Activated T-cell treated with anti-CD3 and anti-CD28 coated beads for 4 hours (primary cell): ENCODE measurements at places on chromosomes 13 and 19.

GRCh38 chr13:83796364-83796763 lies 85.9 kb downstream of the SLITRK1 start:
- no peak for DNase-seq

GRCh38 chr19:47469719-47470118 lies 2.0 kb downstream of the SLC8A2 start:
- no peak for DNase-seq

DNA sequence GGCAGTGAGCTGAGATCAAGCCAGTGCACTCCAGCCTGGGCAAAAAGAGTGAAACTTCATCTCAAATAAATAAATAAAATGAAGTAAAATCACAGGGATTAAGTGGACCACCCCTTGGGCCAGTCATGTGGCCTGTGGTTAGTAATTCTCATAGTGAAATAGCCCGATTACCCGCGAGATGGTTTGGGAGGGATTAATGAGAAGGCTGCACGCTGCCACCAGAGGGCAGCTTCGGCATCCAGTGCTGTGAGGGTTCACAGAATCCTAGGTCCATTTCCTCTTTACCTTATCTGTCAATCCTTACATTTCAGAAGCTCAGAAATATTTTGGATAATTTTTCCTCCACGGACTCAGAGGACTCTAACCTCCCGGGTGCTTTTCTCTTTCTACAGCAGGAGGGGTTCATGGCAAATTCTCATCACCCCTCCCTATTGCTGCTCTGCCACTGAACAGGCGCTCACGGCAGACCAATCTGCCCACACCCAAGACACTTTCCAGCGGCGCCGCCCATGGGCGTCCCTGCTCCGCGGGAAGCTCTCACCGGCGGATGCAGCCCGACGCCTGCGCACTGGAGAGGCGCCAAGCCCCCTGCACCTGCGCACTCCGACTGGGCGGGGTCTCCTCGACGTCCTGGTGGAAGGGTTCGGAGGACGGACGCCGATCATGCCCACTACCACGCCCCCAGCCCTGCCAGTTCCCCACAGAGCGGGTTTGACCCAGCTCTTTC lies 11.0 kb downstream of the ZNF835 start:
- no peak for DNase-seq

- DNase-seq = no peak
These were observed 58.7 kb downstream of the DPY19L3 start for GRCh38 chr19:32464279-32464678.

- DNase-seq = no peak
These were observed 16.9 kb downstream of the ZSCAN5C start for GRCh38 chr19:56218961-56219360.

DNA sequence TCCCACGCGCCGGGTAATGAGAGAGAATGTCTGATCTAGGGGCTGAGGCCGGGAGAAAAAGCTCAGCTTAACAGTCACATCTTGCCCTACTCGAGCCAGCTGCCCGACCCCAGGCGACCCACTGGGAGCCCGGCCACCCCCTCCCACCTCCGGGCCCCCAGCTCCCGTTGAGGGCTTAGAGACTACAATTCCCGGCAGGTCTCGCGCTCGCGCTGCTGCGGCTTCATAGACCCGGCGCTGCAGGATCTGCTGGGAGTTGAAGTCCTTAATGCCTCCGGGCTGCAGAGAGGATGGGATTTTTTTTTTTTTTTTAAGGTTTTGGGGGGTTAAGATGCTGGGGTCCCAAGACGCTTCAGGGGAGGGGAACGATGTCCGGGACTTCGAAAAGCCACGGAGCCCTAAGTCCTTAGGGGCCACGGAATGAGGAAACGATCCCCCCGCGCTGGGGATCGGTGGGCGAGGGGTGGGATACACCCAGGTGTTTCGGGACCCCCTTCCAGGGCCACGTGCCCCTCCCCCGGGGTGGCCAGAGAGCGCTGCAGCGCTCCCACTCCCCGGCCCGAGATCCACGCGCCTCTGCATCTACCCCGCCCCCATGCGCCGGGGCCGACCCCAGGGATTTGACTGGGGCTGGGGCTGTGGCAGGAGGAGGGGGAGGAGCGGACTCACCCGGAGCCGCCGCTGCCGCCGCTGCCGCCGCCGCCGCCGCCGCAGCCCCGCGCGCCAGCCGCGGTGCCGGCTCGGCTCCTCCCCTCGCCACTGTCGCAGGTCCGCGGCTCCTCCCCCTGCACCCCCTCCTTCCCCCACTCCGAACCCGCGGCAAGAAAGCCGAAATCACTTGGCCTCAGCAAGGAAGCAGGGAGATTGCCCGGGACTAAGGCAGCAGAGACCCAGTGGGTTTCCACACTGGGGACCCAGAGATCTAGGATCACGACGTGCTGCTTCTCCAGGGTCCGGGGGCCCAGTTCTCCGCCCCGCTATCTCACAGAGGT lies at the start of gene SYT3:
TSS of gene SYT3 (minus strand) at position 761 of the 992 bp plus-strand sequence. CDS start 2,470 bp downstream, outside the sequence.
- peak; percentile 19 for DNase-seq

DNA sequence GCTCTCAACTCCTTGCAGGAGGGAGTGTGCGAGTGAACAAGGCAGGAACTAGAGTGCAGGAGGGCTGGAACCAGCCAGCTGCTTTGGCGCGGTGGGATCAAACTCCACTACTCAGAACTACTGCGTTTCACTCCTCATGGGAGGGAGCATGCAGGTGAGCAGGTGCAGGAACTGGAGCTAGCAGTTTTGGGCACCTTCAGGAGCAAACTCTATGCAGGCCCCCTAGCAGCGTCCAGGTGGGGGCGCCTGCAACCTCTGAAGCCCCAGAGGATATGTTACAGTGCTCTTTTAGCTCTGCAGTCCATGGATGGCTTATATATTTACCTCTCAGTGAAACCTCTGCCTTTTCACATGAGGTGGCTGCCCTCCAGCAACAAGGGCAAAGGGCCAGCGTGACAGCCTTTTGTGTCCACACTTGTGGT lies 1303.4 kb downstream of the PCDH9 start:
- DNase-seq = no peak

DNA sequence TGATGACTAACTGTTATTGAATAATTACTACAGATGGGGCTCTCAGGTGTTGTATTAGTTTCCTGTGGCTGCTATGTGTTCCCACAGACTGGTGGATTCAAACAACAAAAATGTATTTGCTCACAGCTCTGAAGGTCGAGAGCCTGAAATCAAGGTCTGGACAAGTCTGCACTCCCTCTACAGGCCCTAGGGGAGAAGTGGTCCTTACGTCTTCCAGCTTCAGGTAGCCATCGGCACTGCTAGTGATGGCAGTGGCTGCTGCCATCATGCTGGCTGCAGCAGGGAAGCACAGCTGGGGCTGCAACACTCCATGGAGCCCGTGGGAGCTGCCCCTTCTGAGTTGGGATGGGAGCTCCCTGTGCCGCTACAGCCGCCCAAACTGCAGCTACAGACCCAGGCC lies 1.9 kb downstream of the TEX26 start:
- DNase-seq = no peak

DNA sequence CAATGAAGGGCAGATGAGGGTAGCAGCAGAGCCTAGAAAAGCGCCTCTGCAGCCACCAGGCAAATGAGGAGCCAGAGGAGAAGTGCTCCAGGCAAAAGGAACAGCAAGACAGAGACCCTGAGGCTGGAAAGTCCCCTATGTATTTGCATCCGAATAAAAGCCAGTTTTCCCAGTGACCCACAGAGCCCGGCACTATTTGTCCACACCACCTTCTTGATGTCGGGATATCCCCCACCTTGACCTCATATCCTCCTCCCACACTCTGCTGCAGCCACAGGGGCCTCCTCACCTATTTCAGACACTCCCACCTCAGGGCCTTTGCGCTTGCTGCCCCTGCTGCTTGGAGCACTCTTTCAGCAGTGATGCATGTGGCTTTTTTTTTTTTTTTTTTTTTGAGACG lies 6.6 kb downstream of the ATG4D start:
- no peak for DNase-seq

GRCh38 chr13:98994896-98995295 lies 17.0 kb upstream of the DOCK9 start:
- DNase-seq = no peak

DNA sequence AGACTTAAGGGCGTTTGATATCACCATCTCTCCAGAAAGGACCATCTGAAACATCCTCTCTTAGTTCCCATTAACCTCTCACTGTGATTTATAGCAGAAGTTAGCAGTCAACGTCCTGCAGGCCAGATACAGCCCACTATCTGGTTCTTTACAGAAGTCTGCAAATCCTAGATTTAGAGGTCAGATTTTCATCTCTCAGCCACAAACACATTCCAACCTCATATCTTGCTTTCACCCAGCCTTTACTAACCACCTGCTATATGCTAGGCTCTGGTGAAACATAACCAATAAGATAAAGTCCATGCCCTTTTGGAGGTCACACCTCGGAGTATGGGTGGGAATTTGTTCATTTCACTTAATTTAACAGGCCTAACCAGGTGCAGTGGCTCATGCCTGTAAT lies 76.8 kb upstream of the CACNA1A start:
- DNase-seq = no peak

DNA sequence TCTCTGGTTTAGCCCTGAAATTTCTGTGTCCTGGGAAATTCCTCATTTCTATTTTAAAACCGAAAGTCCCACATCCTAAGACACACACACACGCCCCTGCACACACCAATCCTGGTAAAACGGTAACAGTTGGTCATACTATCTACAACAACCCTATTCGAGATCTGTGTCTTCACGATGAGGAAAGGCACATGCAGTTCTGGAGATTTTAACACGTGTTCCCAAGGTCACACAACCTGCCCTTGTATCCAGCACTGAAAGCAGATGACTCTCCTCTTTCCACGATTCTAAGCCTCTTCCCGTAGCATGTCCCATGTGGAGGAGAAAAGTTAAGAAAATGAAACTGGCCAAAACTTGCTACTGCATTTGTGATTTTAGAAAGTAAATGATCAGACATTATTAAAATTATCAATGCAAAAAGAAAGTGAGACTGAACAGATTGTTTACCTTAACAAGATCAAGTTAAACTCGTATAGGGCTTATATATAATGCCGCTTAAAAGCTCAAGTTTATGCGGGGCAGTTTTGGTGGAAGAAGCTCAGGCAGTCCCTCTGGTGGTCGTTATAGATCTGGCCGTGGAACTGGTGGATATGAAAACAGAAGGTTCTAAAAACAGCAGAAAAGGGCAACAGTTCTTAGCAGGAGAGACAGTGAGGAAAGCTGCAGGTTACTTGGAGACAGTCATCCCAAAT lies 32.7 kb downstream of the VSTM1 start:
- DNase-seq = no peak

DNA sequence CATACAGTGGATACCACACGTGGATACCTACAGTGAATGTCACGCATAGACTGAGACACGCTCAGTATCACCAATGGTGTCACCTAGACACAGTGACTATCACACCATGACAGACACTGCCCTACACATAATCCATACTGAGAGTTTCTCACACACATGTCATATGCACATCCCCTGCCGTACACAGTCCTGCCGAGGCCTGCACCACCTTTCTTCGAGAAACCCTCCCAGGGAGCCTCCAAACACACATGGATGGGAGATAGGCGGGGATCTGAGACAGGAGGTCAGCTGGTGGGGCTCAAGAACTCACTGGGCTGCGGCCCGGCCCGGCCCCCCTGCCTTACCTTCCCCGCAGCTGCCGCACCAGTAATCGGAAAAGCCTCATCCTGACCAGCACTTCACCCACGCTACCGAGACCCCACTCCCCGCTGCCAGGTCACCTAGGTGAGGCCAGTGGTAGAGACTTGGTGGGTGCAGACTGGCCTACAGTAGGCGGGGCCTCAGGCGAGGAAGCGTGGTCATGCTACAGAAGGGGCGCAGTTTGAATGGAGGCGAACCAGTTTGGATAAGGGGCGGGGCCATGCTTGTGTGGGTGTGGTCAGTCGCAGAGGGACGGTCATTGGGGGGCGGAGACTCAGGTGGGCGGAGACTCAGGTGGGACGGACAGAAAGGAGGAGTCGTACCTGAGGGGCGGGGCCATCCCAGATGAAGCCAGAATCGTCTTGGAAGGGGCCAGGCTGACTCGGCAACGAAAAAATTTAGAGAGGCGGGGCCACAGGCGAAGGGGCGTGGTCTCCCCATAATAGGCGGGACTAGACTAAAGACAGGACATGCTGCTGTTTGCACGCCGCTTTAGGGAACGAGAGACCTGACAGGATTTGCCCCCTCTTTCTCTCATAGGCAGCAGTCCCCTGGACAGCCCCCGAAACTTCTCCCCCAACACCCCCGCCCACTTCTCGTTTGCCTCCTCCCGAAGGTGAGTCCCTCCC lies 2.1 kb downstream of the MAST1 start:
- DNase-seq = no peak

DNA sequence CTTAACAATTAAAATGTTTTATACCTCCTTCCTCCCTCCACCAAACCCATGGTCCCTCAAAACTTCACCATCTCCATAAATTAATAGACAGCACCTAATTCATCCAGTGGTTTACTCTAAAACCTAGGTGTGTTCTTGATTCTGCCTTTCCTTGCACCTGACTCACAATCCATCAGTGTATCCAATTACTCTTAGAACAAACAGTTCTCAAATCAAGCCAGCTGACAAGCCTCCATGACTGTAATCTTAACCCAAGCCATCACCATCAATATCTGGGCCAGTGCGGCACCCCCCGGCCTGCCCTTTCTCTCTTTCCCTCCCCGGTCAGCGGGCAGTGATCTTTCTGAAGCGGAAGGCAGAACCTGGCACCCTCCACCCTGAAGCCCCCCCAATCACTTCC lies 75.6 kb downstream of the TNFRSF19 start:
- DNase-seq = no peak

DNA sequence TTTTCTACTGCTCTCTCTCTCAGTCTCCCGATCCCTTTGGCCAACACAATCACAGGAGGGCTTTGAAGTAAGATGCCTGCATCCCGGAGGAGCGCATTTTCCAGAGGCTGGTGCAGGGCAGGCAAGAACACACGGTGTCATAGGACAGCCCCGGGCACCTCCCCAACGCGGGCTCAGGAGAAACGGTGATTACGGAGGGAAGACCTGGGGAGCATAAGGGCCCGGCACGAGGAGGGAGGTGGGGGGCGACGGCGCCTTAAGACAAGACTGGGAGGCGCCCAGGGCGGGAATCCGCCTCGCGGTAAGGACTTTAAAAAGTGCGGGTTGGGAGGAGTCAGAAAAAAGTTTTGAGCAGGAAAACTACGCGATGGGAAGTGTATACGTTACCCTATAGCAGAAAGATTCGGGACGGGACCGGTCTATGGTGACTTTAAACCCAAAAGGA lies 18.7 kb upstream of the ZNF888 start:
- DNase-seq = no peak

GRCh38 chr13:99657848-99658260 lies 156.6 kb downstream of the TM9SF2 start:
- no peak for DNase-seq

DNA sequence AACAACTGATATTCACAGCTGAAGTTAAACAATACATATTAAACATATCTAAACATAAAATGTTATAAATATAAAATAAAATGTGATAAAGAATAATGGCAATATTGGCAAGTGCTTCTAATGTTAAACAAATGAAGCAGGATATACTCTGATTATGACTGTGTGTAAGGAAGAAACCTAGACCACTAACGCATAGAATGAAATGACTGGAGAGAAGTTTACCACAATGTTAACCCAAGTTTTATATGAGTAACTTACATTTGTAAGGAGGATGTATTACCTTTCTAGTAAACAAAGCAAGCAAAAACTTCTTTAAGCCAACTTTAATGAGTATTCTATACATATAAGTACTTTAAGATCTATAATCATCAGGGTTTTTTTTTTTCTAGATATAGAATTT lies 43.0 kb downstream of the RB1 start:
- no peak for DNase-seq

- no peak for DNase-seq
These were observed 321.8 kb upstream of the HTR2A start for GRCh38 chr13:47218611-47219010.

- DNase-seq = no peak
These were observed 791.7 kb upstream of the PCDH20 start for GRCh38 chr13:62207388-62207787.
